ENCODE measurements at places on chromosomes 11 and 22.
A peak's percentile ranks its signal among the peaks of the same experiment; 100 is the strongest.

DNA sequence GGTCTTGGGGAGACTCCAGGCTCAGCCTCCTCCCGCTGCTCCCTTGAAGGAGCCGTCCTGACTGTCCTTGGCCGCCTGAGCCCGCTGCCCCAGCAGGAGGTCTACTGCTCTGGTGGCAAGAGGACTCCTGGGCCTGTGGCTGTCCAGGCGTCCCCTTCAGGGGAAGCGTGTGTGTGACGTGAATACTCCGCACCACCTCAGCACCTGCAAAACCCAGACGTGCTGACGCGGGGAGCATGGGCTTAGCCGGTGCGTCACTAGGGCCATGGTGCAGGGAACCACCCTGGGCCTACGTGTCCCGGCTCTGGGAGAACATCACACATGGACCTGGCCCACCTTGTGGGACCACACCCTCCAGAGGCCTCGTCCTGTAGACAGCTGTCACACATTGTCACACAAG is 30.2 kb upstream of the BRSK2 start:
- DNase-seq, result no peak

DNA sequence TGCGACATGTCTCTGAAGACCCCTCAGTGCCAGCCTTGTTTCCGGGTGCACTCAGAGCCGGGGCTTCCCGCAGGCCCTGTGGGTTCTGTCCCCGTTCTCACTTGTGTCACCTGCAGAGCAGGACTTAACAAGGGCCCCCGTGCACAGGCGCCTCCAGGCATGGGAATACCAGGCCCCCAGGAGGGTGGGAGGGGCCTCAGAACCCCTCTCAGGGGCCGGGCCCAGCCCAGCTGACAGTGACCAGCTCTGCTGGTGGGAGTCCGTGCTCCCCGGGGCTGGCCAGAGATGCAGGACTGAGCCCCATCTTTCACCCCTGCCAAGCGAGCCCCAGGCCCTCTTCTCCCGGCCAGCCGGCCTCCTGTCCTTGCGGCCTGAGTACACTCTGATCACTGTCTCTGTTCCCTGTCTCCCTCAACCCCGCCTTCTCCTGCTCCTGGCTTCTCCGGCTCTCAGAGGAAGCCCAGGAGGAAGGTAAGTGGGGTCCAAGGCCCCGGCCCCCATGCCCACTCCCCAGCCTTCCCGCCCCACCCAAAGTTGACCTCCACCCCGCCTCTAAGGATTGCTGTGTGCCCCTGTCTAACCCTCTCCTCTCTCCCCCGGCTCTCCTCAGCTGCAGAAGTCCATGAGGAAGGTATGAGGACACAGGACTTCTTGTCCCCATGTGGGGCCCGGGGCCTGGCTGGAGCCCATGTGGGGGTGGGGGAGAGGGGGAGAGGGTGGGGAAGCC is 5.3 kb downstream of the TNNT3 start:
- DNase-seq, result no peak

DNA sequence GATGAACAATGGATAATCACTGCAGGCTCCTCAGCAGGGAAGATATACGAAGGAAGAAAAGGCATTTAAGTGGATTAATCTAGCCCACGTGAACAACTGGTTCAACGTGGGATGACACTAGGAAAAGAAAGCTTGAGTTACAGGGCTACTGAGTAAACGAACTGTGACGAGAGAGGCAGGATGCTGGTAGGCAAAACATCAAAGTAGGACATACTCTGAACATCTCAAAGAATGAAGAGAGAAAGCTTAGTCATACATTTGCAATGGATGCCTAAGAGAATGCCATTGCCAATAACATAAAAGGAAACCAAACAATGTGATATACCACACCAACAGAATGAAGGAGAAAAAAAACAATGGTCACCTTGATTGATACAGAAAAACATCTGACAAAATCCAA is 12.9 kb downstream of the USP28 start:
- DNase-seq, result no peak

- no peak for DNase-seq
Observed at GRCh38 chr11:76588455-76589325, 81.9 kb downstream of the LRRC32 start.

GRCh38 chr11:104791896-104792295 is 106.4 kb downstream of the CASP12 start:
- no peak for DNase-seq

- no peak for DNase-seq
Observed at GRCh38 chr11:27349919-27350318, 13.1 kb downstream of the CCDC34 start.

GRCh38 chr11:7609521-7609920 is 63.8 kb downstream of the CYB5R2 start:
- no peak for DNase-seq

DNA sequence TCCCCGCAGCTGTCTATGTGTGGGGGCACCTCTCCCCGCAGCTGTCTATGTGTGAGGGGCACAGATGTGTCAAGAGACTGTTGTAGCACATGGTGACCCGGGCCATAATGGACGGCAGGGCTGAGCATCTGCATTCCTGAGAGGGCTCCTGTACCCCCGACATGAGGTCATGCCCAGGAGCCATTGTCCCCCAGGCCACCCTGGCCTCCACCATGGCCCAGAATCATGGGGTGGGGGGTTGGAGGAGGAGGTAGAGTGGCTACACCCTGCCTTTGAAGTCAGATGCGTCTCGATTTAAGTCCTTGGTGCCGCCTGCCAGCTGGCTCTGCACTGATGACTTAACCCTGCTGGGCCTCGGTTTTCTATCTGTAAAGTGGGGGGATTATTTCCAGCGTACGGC is 49.1 kb downstream of the ARHGAP8 start:
- DNase-seq, result peak; percentile 53

- DNase-seq, result no peak
Observed at GRCh38 chr11:6578134-6578533, 25.3 kb downstream of the RRP8 start.

DNA sequence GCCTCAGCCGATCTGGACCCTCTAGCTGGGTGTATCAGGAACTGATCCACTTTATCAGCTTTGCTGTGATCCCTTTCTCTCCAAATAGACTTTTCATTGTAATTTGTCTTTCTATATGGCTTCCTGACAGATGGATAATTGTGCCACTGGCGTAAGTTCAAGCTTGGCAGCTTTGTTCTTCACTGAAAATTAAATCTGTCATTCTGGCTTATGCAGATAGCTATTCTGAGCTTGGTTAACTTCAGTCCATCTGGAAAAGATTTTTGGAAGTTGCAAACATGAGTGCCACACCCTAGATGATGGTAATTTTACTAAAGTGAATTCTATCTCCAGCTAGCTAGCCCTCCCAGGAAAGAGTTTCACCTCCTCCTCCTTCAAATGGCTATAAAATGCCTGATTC is 8.1 kb downstream of the OR5A2 start:
- DNase-seq, result no peak

DNA sequence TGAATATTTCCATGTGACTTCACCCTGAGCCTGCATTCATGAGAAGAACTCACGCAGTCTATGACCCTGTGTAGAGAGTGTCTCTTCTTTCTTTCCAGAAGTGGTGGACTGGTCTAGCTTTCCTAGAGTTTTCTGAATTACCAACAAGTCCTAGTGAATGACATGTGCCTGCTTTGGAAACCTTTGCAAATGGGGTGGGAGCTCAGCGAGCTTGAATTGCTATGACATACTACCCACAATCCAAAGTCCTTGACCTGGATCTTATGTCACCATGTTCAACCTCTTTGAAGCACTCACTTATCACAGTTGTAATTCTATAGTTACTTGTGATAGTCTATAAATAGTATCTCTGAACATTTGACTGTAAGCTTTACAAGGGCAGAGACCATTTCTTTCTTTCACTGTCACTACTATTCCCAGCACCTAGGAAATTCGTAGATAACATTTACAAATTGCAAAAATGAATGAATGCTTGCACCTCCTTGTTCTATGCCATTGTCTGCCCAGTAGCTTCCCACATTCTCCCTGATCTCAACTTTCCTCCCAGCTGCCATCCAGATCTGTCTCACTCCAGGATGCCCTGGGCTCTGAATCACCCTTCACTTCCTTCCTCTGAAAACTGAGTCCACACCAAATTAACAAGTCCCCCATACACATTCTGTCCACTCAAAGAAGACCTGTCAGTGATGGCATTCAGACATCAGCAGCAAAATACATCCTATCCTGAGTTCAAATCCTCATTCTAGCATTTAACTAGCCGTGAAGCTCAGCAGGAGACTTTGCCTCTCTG is 201.9 kb upstream of the SESN3 start:
- no peak for DNase-seq

GRCh38 chr22:46783721-46784120 is 21.3 kb downstream of the TBC1D22A start:
- DNase-seq, result no peak

Measured in natural killer cell treated with Interleukin-12 subunit alpha and Interleukin-12 subunit beta and Interleukin-15 and Interleukin-18, amount 100 ng/mL, for 72 hours (primary cell).